ENCODE measurements at places on chromosomes 16 and 17.

DNA sequence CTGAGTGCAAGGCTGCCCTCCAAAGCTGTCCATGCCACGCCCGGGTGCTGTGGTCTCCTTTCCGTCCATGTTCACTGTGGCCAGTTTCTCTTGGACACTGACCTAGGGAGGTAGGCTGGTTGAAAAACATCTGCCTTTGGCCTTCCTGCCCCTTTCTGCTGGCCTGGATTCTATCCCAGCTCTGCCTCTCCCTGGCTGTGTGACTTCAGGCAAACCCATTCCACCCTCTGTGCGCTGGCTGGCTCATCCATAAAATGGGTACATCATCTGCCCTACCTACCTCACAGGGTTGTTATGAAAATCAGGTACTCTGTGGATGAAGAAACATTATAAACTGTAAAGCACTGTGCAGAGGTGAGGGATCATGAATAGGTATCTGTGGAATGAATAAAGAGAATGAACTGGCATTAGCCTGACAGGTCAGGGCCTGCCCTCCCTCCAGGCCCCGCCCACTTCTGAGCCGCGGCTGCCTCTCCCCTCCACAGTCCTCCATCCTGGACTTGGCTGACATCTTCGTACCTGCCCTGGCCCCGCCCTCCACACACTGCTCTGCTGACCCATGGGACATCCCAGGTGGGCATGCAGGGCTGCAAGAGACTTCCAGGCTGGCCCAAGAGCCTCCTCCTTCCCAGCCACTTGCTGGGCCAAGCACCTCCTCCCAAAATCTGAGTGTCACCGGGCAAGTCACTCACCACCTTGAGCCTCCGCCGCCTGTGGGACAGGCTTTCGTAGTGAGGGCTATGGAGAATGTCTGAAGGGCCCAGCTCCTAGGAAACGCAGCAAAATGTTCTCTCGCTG, 7.0 kb upstream of the SPATA20 start:
- DNase-seq, result no peak

- peak; percentile 23 for DNase-seq
Observed at GRCh38 chr17:73901661-73902415, 257.6 kb upstream of the SDK2 start.

GRCh38 chr17:62126292-62126691, 61.2 kb upstream of the MED13 start:
- no peak for DNase-seq

DNA sequence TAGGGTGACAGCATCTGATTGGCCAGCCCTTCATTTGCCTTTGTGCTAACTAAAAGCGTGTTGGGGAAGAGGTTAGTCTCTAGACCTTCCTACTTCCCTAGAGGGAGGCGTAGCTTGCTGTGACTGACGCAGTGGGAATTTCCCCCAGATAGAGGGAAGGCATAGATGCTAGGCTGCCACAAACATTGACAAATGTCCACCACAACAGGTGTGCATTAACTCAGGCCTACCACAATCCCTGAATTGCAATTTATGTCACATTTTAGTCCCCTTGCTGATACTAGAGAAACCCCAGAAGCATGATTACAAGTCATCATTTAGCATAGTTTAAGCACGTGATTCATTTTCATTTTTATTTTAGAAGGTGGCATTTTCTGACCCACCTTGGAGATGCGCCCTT, 76.3 kb upstream of the WSB1 start:
- DNase-seq, result no peak

DNA sequence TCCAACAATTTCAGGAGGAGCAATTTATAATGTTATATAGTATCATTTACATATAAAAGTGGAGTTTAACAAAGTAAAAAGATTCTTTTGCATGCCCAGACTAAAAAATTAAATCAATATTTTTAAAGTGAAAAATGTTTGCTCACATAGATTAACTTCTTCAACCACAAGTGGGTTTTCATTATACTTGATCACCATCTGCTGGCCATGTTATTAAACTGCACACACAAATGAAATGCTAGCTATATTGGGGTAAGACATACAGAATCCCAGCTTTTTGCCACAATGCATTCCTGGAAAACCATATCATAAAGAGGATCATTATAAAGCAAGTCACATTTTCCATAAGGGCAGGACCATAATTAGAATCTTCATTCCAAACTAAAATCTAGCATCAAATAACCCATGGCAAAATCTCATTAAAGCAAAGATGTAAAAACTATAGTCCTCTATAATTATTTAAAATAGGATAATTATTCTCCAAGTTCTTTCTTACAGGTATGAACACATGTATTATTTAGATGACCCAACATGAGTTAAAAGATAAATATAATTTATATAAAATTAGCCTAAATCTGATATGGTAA, 26.3 kb downstream of the CEP112 start:
- no peak for DNase-seq

- no peak for DNase-seq
Observed at GRCh38 chr16:3282103-3282729, 1.1 kb upstream of the ZNF263 start.

- no peak for DNase-seq
Observed at GRCh38 chr16:79163691-79164387, 436.7 kb downstream of the MAF start.

GRCh38 chr16:3713587-3714242, 3.6 kb downstream of the TRAP1 start:
- no peak for DNase-seq

DNA sequence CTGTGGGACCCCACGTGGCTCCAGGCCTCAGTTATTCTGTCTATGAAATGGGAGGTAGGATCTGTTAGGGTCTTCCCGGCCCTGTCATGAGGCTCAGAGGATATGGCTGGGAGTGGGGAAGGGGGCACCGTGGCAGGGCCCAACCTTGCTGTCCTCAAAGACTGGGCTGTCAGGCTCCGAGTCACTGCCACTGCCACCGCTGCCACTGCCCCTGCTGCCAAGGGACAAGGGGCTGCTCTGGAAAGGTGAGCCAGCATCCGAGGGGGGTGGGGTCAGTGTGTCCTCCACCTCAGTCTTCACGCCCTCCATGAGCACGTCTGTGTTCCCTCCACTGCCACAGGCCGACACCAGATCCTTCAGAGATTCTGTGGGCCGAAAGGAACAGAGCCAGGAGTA, 19.2 kb downstream of the SREBF1 start:
- DNase-seq, result no peak

DNA sequence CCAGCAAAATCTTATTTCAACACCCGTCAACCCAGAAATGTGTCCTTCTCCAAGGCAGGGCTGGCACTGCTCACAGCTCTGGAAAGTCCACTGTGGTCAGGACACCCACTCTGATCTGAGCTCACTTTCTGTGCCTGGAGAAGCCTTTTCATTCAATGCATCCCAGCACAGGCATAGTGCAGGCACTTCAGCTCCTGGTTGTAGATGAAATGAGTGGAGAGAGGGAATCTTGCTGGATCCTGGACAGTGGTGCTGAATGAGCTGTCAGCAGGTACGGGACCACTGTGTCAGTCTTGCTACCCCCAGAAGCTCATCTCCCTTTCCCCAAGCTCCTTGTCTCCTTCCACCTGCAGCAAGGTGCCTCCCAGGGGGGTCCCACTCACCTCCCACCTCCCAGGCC, 86.1 kb upstream of the SALL1 start:
- DNase-seq, result no peak

DNA sequence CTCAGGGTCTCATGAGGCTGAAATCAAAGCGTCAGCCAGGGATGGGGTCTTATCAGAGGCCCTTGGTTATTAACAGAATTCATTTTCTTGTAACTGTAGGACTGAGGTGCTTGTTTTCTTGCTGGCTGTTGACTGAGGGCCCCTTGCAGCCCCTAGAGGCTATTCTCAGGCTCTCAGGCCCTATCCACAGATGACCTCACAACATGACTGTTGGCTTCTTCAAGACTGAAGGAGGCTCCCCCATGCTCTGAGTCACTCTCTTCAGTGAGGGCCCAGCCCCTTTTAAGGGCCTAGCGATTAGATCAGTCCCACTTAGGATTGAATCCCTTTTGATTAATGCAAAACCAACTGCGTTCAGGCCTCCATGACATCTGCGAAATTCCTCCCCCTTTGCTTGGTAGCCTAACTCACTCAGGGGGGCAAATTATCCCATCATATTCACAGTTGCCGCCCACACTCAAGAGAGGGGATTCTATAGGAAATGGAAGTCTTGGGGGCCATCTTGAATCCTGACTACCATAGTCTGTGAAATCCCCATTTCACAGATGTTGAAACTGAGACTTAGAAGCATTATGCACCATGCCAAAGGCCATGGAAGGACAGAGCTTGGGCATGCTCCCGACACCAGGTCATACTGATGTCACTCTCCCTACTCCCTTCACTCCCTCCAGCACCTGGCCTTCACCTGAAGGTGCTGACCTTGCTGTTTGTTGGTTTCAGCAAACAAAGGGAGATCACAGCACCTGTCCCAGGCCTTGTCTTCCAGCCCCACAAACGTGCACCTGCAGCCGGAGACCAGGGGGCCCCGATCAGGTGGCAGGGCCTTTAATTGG, 592.3 kb downstream of the MAF start:
- no peak for DNase-seq

DNA sequence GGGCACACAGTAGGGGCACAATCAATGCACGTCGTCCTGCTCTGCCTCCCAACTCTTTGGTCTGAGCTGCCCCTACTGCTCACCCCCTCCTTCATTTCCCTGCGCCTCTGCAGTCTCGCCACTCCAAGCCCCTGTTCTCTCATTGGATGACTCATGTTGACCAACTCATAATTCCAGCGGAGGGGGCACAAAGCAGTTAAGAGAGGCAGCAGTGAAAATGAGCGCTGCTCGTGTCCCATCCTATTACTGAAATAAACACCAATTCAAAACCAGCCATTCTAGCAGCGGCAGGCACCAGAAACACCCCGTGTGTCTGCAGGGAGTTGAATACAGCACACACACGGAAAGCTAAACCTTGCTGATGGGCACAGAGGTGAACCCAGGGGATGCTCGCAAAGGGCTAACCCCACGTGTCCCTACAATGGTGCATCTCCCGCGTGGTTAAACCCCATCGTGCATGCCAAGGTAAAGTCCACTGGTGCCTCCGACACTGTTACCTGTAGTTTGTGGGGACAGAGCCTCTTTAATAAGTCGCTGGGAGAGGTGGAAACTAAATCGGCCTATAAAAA, 310.4 kb downstream of the XYLT1 start:
- no peak for DNase-seq

DNA sequence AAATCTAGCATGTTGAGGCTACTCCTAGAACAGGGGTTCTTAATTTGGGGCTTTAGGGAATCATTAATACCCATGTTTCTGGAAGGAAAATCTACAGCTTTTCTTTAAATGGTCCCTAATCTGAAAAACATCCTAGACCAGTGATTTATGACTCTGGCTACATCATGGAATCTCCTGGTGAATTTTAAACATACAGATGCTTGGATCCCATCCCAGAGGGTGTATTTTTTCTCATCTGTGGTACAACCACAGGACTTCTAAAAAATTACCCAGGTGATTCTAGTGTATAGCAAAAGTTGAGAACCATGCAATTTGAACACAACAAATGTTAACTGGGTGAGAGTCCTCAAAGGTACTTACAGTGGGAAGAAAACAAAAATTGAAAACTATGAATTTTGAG, 41.5 kb downstream of the KANSL1 start:
- no peak for DNase-seq

GRCh38 chr17:36535669-36536081, 888 bp downstream of the PIGW start:
- no peak for DNase-seq

DNA sequence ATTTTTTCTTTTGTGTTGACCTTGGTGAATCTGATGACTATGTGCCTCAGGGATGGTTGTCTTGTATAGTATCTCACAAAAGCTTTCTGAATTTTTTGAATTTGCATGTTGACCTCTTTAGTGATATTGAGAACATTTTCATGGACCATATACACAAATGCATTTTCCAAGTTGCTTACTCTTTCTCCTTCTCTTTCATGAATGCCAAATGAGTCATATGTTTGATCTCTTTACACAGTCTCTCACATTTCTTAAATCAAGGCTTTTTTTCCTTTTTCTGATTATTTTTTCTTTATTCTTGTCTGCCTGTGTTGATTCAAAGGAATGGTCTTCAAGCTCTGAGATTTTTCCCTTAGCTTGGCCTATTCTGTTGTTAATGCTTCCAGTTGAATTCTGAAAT, 46.6 kb upstream of the KCNJ16 start:
- no peak for DNase-seq

Measured in CD8-positive, alpha-beta T cell (primary cell).